Fibroblast of skin of right biceps (primary cell): ENCODE measurements at places on chromosomes 2 and 18.

DNA sequence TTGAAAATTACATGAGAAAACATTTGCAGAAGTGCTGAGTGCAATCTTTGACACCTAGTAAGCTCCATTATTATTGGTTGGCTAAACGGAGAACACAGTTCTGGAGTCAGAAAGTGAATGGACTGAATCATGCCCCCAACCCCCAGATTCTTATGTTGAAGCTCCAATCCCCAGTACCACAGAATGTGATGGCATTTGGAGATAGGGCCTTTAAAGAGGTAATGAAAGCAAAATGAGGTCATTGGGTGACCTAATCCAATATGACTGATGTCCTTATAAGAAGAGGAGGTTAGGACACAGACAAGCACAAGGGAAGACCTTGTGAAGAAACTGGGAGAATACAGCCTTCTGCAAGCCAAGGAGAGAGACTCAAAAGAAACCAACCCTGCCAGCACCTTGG, 200.9 kb upstream of the EPAS1 start:
- peak; percentile 74 for DNase-seq

DNA sequence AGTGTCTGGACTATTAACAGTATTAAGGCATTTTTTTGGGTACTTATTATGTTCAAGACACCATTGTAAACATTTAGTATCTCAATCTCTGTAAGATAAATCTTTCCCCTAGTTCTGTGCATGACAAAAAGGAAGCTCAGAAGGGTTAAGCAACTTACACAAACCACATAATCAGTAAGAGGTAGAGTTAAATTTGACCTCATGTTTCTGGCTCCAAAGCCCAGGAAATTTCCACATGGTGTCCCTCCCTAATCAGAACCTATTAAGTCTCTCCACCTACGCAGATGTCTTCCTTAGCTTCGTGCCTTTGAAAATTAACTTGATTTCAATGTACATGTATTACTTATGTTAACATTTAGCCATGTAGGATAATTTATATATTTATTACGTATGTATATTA, 2.0 kb downstream of the MFSD6 start:
- DNase-seq: no peak

- DNase-seq: peak; percentile 88
Observed at GRCh38 chr18:8745355-8746014, 40.1 kb downstream of the MTCL1 start.

DNA sequence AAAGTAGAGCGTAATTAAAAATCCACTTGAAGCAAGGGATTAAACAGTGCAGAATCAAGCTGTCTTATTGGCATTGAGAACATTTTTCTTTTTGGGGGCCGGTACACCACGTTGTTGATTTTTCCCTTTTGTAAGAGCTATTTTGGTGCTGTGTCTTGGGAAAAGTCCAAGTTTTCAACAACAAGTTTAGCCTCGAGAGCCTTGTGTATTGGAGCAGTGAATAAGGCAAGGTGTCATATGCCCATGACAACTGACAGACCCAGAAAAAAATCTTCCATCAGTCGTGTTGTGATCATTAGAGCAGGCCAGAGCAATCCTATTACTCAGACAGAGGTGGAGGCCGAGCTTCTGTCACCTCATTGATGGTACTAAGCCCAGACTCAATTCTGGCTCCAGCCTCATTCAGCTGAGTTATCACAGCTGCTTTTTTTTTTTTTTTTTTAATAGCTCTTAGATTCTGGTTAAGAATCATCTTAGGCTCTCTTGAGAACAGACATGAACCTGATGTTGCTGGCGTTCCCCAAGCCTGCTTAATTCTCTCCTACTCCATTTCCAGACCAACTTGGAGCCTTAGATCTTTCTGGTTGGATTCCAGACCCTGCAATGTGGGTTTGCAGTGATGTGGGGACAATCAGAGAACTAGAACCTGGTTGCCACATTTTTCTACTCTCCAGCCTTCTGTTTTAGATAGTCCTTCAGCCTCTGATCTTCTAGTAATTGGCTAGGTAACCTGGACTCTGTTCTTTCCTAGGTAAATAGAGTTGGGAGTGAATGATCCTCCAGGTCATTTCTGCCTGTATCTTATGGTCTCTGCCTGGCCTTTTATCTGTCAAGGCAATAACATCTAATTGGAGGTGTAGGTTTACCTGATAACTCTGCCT, 43.1 kb downstream of the MOGAT1 start:
- DNase-seq: no peak

- DNase-seq: no peak
Observed at GRCh38 chr2:184272056-184272455, 326.3 kb upstream of the ZNF804A start.

DNA sequence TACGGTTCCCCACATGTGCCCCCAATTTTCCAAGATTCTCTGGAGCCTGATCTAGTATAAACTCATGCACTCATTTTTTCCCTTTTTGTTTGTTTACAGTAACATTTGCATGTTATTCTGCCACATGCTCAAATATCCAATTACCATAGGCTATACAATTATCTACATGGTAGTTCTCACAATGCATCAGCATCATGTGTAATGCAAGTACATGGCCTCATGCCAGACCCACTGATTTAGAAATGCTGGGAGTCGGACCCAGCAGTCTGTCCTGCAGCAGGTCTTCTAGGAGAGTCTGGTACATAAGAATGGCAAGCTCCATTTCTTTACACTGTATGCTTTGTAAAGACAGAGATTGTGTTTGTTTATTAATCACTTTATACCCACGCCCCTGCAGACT, 107.7 kb downstream of the CBLN2 start:
- DNase-seq: no peak

DNA sequence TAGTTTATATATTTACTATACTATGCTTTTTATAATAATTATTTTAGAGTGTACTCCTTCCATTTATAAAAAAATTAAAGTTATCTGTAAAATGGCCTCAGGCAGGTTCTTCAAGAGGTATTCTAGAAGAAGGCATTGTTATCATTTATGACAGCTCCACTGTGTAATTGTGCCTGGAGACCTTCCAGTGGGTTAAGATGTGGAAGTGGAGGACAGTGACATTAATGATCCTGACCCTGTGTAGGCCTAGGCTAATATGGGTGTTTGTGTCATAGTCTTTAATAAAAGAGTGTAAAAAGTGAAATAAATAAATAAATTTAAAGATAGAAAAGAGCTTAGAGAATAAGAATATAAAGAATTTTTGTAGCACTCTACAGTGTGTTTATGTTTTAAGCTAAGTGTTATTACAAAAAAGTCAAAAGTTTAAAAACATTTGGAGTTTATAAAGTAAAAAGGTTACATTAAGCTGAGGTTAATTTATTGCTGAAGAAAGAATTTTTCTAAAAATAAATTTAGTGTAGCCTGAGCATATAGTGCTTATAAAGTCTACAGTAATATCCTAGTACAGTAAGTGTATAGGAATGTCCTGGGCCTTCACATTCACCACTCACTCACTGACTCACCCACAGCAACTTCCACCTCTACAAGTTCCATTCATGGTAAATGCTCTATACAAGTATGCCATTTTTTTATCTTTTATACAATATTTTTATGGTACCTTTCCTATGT, 190.0 kb upstream of the SESTD1 start:
- peak; percentile 96 for DNase-seq

DNA sequence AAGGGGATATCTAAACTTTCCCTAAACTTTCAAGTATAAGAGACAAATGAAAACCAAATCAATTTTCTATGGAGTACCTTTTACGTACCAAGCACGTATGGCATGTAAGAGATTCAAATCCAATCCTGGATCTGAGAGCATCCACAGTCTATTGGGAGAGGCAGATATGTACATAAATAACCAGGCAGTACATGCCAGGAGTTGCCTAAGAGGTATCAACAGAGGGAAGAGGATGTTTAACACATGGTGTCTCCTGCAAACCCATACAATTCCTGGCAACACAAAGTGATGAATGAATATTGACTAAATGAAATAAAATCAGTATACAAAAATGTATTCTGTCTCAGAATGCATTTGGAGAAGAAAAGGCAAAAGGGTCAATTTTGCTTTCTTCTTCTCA, 116.6 kb downstream of the PIGN start:
- no peak for DNase-seq

DNA sequence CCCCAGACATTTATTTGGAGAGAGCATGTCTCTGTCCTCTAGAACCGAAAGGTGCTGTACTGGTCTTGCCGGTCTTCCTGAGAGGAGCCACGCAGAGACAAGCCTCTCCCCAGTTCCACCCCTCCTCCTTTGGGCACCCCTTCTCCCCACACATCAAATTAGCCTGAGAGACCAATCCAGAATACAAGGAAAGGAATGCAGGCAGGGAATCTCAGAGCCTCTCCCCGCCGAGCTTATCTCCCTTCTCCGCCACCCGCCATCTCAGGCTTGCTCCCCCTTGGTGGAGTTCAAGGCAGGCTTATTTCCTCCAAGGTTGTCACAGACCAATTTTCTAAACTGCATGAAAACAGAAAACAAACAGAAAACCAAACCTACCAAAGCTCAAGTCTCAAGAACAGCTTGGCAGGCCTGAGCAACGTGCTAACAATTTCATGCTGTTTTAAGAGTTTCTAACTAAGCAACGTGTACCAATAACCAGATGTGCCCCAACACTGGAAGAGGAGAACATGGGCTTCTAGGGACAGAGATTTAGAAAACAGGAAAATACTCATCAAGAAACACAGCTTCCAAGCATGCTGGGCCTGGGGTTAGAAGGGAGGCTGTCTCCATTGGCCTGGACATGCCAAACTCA, 124.5 kb upstream of the PKDCC start:
- DNase-seq: no peak
